ENCODE measurements at places on chromosomes 4 and X. TPM values are rescaled to one million over a fixed set of nuclear protein-coding genes. Genes with fewer than 3 reads are reported as not detected.

SLC34A2 gene
- not detected for polyA plus RNA-seq

CHST7 gene
- 5.2 TPM for polyA plus RNA-seq

- DNase-seq = no peak
- no peaks in the 10 kb centered on the region for H3K36me3 ChIP-seq
- H3K4me3 ChIP-seq = no peak overlapping the region
- no peak overlapping the region for H3K27ac ChIP-seq
Measured at GRCh38 chrX:10479508-10479907, 140.9 kb downstream of the MID1 start.

DNA sequence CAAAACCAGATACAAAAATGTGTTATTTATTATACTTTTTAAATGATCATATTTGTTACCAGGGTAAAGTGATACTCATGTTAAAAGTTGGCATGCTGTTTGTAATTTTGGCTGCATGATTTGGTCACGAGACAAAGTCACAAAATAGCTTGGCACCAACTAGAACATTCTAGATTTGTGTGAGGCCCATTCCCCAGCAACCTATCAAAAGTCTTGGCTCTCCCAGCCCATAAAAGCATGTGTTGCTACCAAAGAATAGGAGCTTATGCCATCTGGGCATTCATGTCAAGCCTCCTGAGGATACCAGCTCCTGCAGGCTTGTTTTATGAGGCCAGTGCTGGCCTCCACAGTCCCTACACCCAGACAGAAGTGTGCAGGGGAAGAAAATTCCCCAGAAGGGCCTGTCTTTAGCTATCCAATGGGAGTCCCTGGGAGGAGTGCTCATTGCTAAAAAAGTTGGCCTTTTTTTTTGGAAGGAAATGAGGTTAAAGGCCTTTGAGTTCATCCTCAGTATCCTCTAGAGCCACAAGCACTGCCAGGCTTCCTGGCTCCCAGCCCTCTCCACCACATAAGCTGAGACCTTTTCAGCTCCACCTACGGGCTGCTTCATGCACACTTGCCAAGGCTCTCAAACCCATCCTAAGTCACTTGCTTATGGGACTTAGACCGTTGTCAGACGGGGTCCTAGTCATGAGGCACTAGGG is 211.9 kb upstream of the EOLA2 start:
- no peak overlapping the region for H3K4me3 ChIP-seq
- no peak for DNase-seq
- H3K27me3 ChIP-seq = no peaks in the 10 kb centered on the region
- no peaks in the 10 kb centered on the region for H3K36me3 ChIP-seq

DNA sequence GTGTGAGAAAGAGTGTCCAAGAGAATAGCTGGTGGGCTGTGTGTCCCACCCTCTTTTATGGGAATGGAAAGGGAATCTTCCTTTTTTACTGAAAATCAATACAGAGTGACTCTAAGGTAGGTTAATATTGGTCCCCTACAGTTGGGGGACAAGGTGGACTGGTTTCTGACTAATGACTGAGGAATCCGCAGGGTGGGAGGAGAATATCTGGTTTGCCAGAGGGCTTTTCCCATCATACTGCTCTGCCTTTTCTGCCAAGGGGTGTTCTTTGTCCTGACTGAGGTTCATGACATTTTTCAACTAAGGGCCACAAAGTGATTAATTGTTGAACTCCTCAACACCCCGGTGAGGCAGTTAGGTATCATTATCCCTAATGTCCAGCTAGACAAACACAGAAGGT is 261.6 kb downstream of the SPATA18 start:
- H3K4me1 ChIP-seq = no peaks in the 10 kb centered on the region
- no peak overlapping the region for H3K27ac ChIP-seq
- no peak overlapping the region for H3K4me3 ChIP-seq
- DNase-seq = no peak
- H3K36me3 ChIP-seq = no peaks in the 10 kb centered on the region

Data from endothelial cell of umbilical vein (primary cell).